ENCODE measurements at places on chromosomes 4 and X.

GRCh38 chrX:155242300-155242699, 22.0 kb downstream of the RAB39B start:
- DNase-seq, result no peak

GRCh38 chr4:8891646-8892555, 20.3 kb upstream of the HMX1 start:
- DNase-seq, result no peak

DNA sequence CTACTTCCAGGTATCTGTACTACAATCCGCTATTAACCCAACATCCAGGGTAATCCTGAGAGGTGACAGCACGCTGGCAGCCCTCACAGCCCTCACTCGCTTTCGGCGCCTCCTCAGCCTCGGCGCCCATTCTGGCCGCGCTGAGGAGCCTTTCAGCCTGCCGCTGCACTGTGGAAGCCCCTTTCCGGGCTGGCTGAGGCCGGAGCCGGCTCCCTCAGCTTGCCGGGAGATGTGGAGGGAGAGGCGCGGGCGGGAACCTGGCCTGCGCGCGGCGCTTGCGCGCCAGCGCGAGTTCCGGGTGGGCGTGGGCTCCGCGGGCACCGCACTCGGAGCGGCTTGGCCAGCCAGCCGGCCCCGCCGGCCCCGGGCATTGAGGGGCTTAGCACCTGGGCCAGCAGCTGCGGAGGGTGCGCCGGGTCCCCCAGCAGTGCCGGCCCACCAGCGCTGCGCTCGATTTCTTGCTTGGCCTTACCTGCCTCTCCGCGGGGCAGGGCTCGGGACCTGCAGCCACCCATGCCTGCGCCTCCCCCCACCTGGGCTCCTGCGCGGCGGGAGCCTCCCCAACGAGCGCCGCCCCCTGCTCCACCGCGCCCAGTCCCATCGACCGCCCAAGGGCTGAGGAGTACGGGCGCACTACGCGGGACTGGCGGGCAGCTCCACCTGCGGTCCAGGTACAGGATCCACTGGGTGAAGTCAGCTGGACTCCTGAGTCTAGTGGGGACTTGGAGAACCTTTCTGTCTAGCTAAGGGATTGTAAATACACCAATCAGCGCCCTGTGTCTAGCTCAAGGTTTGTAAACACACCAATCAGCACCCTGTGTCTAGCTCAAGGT, 87.3 kb downstream of the PRSS12 start:
- DNase-seq, result peak; percentile 59

GRCh38 chr4:13983189-13983790, 355.8 kb upstream of the BOD1L1 start:
- DNase-seq, result no peak

GRCh38 chr4:138086611-138087041, 155.5 kb downstream of the SLC7A11 start:
- no peak for DNase-seq

DNA sequence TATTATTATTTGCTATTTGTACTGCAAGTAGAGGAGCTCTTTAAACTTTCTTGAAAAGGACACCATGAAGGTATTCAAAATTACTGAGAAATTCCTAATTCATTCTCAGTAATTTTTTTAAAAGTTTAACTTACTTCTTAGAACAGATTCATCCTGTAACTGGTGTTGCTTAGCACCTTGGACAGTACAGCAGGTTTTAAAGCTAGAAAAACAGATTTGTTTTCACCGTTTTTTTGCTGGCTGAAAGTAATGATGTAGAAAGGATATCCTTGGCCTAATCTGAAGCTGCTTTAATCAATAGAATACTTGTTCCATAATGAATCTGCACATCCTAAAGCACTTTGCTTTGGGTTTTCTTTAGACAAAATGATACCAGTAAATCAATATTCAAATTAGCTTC, 142.5 kb upstream of the TRAM1L1 start:
- no peak for DNase-seq

DNA sequence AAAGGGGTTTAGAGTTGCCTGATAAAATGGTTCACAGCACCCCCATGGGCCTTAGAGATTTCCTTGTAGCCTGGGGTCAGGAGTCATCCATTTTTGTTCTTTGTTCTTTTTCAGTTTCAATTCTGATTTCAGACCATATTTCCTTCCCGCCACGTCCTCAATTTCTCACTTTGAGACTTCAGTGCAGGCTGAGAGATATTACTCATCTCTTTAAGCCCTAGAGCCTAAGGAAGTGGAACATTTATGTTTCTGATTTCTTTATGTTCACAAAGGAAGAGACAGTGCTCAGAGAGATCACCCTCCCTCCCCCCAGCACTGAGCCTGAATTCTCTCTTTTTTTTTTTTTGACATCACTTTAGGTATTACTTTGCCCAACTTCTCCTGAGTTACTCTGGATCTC, 56.3 kb downstream of the MSN start:
- peak; percentile 64 for DNase-seq

GRCh38 chr4:67282749-67283148, 262.6 kb downstream of the CENPC start:
- no peak for DNase-seq

- no peak for DNase-seq
These were observed at the start of gene RNF175 for GRCh38 chr4:153759407-153760316. TSS of gene RNF175 (minus strand) at chr4:153760024. CDS start at chr4:153759862, 162 bp downstream.

- DNase-seq, result no peak
These were observed 168.9 kb upstream of the INTU start for GRCh38 chr4:127463883-127464282.

GRCh38 chr4:170003071-170004070, 22.8 kb downstream of the MFAP3L start:
- DNase-seq, result no peak

- no peak for DNase-seq
These were observed 21.8 kb downstream of the NKX3-2 start for GRCh38 chr4:13522282-13523104.

DNA sequence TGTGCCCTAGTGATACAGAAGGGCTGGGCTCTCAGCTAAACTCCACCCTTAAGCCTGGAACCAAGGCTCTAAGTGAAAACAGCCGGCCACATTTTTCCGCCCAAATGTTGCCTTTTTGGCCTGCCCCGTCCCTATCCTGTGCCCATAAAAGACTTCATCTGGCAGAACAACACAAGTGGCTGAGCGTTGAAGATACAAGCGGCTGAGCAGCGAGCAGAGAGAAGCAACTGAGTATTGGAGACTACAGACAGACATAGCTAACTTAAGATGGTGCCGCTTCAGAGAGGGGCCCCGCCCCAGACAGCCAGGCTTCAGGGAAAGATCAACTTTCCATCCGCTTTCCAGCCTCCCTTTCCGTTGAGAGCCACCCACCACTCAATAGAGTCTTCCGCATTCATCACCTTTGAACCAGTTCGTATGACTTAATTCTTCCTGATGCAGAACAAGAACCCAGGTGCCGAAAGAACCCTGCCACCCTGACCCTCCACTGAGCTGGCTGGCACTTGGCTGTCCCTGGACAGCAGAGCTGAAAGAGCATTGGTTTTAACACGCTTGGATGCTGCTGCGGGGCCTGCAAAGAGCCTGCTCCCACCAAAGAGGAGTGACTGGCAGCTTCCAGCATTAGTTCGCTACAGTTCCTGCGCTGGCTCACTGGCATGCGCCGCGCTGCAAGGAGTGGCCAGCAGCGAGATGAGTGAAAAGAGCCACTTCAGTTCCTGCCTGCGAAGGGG, 853.2 kb upstream of the INTU start:
- no peak for DNase-seq

DNA sequence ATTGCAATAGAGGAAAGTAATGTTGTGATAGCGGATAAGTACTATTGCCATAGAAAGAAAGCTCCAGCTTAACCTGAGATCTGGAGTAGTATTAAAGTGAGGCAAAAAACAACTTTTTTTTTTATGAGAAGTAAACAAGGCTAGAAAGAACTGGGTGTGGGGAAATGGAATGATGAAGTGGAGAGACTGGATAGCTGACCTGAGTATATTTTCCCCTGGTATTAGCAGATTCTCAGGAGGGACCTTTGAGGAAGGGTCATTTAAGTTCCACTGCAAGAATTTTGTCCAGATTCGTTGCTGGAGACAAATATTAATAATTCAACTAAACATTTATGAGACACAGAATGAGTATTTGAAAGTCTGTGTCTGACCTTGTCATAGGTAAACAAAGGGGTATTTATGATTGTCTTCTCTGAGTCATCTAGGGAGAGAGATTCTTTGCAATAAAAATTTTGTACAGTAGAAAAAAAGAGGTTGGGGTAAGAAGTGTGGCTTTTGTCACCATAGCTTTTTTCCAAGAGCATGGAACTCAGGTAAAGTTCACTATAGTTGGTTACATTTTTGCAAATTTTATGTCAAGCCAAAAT, 2095.9 kb downstream of the ARAP2 start:
- no peak for DNase-seq

DNA sequence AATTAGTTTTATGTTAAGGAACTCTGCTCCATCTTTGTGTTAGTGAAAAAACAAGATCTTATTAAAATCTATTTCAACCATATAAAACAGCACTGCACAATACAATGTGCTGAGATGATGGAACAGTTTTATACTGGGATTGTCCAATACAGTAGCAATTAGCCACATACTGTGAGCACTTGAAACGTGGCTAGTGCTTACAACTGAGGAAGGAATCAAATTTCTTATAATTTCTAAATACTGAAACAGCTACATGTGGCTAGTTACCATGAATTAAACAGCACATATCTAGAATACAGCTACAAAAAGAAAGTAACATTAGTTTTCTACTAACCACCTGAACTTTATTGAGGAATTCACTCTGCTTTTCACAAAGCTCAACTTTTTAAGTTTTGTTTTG, 14.7 kb downstream of the NFXL1 start:
- no peak for DNase-seq

GRCh38 chr4:128527946-128528576, 240.4 kb upstream of the PGRMC2 start:
- DNase-seq, result no peak

GRCh38 chr4:86117705-86118302, 242.0 kb downstream of the MAPK10 start:
- DNase-seq, result no peak

GRCh38 chr4:53306729-53307128, 59.1 kb downstream of the SCFD2 start:
- DNase-seq, result no peak

- no peak for DNase-seq
These were observed 112.5 kb upstream of the MAP9 start for GRCh38 chr4:155489271-155489670.

DNA sequence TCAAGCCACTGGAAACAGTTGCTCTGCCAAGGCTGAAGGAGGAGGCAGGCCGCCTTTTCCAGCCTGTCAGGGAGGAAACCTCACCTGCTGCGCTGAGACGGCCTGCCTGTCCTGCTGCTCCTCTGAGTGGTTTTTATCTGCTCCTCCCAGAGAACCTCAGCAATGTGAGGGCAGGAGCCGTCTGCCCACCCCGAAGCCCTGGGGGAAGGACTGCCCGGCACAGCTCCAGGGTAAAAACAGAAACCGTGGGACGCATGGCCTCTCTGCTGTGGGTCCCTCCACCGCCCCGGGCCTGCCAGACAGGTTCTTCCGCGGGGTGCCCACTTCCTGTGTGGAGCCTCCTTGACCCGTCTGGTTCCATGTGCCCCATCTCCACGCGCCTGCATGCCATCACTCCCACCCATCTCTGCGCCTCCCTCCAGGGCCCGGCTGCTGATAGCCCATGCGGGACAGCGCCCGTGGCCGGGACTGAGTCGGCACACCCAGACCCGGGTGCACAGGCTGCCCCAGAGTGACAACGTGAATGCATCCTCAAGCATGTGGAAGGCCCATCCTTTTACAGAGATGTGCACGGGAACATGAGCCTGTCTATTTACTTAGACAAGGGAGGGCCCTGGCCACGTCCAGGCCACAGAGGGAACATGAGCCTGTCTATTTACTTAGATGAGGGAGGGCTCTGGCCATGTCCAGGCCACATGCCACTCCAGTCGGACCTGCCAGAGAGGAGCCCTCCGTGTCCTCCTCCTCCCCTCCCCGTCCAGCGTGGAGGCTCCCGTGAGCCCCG, 4.0 kb upstream of the SLC49A3 start:
- no peak for DNase-seq

DNA sequence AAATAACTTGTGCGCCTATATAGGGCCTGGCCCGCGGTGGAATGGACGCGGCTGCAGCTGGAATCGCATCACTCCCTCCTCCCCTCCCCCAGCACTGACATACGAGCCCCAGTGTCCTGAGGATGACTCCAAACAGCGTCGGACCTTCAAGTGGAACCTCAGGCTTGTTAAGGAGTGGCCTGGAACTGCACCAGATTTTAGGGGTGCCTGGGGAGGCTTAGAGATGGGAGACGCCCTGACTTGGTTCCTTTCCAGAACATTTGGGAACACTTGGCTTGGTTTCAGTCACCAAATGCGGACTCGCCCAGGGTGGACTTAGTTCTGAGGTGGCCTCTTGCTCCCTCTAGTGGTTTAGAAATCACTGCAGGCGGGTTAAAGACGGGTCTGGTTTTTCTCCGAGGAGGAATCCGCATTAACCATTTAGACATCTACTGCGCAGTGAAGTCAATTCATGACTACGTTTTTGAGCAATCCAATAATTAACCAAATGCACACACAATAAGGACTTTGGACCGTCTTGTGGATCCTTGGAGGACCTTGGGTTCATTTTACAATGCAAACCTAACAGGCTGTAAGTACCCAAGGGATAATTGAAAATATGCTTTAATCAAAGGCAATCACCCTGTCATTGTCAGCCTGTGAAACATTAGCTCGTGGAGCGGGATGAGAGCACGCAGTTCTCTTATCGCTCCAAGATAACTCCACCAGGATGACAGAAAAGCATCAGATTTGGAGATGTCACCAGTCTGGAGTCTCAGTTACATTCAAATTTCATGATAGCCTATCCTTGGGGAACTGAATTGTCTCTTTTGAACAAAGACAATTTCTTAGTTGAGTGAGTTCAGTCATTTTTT, 11.2 kb upstream of the PDGFRA start:
- DNase-seq, result peak; percentile 51

- no peak for DNase-seq
These were observed at the start of gene PTCHD1 for GRCh38 chrX:23334848-23335599. TSS of gene PTCHD1 (plus strand) at chrX:23334849. CDS start at chrX:23334876, 27 bp downstream.

DNA sequence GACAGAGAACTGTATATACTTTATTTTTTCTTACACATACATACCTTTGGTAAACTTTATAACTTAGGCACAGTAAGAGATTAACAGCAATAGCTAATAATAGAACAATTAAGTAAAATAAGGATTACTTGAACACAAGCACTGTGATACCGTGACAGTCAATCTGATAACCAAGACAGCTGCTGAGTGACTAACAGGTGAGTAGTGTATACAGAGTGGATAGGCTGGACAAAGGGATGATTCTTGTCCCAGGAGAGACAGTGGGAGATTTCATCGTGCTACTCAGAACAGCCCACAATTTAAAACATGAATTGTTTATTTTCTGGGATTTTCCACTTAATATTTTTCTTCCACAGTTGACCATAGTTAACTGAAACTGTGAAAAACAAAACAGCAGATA, 411.8 kb downstream of the PPP1R2C start:
- DNase-seq, result no peak

DNA sequence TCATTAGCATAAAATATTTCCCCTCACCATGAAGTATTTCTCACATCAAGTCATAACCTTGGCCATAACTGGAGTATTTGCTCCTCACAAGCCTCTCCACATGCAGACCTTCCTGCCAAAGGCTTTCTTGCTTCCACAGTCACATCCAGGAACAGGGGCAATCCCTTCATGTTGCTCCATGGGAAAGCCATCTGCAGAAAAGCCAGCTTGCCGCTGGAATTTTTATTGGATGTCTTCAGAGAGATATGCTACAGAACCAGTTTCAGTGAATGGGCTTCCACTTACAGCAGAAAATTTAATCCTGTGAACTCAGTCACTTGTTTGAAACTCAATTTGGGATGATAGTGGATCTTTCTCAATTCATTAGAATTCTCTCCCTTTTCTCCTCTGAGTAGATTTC, 3.2 kb upstream of the CDKN2AIP start:
- no peak for DNase-seq

- no peak for DNase-seq
These were observed 38.1 kb downstream of the PROM1 start for GRCh38 chr4:16045687-16046086.

GRCh38 chr4:80070880-80071603, 2.0 kb downstream of the ANTXR2 start:
- no peak for DNase-seq

All from CD8-positive, alpha-beta T cell (primary cell).